ENCODE measurements at places on chromosomes 3 and 15. TPM values are rescaled to one million over a fixed set of nuclear protein-coding genes. Genes with fewer than 3 reads are reported as not detected.

Gene MYRIP
- 2.5 TPM for polyA plus RNA-seq

Gene SLC9C1
- polyA plus RNA-seq, result 0.80 TPM

Gene THUMPD3
- 64.7 TPM for polyA plus RNA-seq

Gene TMEM44
- 14.4 TPM for polyA plus RNA-seq

Gene NRG4
- 5.4 TPM for polyA plus RNA-seq

Gene TAMM41
- polyA plus RNA-seq, result 19.1 TPM

GRCh38 chr3:149145974-149146373, 16.5 kb downstream of the HPS3 start:
- DNase-seq, result no peak

- no peak for DNase-seq
These were observed 143.6 kb upstream of the BHLHE40 start for GRCh38 chr3:4835616-4836043.

- no peak for DNase-seq
These were observed 53.0 kb downstream of the KLHL6 start for GRCh38 chr3:183502237-183503181.

DNA sequence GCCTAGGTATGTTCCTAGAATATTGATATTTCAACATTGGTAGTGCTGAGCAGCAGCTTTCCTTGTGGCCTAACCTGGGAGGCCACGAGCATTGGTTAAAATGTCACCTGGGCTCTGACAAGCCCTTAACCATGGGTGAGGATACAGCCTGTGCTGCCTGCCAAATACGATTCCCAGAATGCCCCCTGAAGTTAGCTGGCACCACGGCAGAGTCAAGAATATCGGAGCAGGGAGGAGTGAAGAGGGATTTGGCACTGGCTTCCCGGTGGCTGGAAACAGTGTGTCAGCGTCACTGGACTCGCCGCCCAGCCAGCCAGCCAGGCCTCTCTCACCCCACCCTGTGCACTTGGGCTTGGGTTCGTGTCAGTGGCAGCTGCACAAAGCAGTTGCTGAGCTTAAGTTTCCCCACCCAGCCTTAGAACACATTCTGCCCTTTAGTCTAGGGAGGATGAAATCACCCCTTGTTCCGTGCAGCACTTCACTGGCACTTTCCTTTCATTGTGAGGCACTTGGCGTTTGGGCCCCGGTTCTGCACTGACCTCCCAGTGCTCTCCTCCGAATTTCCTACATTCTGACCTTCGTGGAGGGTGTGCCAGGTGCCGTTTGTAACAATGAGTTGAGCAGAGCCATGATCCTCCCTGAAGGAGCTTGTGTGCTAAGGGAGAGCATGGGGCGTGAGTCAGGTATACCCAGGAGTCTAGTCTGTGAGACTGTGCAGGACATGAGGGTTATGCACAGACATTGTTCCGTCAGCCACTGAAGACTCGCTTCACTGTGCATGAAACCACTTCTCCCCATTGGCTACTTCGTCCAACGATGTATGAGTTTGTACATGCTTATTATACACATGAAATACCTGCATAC, 152.8 kb upstream of the BHLHE40 start:
- DNase-seq, result no peak

GRCh38 chr15:62124176-62124972, 40.7 kb downstream of the C2CD4B start:
- DNase-seq, result no peak

DNA sequence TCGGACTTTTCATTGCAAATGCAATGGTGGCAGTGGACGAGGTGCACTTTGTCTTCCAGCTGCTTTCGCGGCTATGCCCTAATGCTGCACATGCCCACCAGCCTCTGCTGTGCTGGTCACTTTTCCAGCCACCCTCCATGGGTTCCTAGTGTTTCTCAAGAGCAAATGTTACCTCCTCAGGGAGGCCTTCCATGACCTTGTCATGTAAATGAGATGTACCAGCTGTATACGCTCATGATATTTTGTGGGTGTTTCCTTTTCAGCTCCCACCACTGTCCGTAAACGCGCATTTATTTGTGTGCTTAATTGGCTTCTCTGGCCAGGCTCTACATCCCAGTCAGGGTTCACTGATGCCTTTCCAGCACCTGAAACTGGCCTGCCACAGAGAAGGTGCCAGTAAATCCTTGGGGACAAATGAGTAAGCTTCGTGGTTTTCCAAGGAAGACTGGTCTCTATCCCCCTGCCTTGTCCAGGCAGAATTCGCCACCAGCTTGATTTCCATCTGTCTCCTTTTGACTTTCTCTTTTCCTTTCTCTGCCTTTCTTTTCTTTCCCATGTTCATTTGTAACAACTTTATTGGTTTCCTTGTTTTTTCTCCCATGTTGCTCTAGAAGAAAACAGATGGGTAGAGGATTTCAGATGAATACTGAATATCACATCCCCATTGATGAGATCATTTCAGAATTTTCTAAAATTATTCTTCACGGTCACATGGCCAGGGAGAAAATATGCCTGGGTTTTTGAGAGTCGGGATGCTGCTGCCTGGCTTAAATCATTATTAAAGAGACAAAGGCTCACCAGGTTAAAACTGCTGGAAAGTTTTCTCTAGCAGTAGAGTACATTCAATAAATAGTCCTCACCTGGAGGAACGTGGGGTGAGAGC, 82.5 kb downstream of the CHST2 start:
- DNase-seq, result no peak

GRCh38 chr15:51377038-51377786, 35.8 kb downstream of the GLDN start:
- no peak for DNase-seq

DNA sequence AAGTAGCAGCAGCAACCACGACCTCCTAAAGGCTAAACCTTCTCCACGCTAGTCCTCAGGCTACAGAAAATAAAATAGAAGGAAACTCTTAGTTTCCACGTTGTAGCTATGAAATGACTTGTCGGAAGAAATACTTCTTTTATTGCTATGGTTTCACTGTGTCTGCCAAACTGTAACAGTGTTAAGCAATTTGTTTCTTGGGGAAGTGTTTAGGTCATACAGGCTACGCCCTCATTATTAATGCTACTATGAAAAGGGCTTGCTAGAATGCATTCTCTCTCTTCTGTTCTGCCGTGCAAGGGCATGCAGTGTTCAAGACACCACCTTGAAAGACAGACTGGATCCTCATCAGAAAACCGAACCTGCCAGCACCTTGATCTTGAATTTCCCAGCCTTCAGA, 462.7 kb downstream of the PLOD2 start:
- DNase-seq, result no peak

GRCh38 chr3:99902091-99902490, 84.4 kb downstream of the CMSS1 start:
- DNase-seq, result no peak

DNA sequence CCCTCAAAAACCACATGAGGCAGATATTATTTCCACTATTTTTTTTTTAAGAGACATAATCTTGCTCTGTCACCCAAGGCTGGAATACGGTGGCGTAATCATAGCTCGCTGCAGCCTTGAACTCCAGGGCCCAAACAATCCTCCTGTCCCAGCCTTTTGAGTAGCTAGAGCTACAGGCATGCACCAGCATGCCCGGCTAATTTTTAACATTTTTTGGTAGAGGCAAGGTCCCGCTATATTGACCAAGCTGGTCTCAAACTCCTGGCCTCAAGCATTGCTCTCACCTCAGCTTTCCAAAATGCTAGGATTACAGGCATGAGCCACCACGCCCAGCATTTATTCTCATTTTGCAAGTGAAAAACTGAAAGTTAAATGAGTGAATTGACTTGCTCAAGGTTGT, 50.8 kb upstream of the PIAS1 start:
- DNase-seq, result no peak

DNA sequence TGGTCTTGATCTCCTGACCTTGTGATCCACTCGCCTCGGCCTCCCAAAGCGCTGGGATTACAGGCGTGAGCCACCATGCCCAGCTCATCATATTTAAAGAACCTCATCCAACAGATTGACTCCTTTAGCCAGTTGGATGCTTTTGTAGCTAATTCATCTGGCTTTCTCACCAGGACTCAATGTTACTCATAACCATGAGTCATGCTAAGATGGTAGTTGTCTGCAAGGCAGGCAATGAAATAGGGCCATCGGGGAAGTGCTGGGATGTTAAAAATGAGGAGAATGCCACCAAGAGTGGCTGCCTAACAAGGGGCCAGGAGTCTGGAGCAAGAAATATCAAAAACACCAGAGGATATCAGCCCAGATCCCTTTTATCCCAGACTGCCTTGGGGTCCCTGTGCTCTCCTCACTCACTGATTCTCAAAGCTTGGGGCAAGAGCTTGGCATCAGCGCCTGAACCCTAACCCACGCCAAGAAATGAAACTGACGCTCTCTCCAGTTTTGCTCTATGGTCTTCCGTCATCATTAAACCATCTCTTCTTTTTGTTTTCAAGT, 7.4 kb upstream of the PCOLCE2 start:
- no peak for DNase-seq

Measured in right renal cortex interstitium (tissue), 3 donors.